ENCODE measurements at places on chromosomes 2 and 18. TPM values are rescaled to one million over a fixed set of nuclear protein-coding genes. Genes with fewer than 3 reads are reported as not detected.
A peak's percentile ranks its signal among the peaks of the same experiment; 100 is the strongest.

- no peak for DNase-seq
Observed at GRCh38 chr2:148602885-148603561, 41.5 kb upstream of the EPC2 start.

DNA sequence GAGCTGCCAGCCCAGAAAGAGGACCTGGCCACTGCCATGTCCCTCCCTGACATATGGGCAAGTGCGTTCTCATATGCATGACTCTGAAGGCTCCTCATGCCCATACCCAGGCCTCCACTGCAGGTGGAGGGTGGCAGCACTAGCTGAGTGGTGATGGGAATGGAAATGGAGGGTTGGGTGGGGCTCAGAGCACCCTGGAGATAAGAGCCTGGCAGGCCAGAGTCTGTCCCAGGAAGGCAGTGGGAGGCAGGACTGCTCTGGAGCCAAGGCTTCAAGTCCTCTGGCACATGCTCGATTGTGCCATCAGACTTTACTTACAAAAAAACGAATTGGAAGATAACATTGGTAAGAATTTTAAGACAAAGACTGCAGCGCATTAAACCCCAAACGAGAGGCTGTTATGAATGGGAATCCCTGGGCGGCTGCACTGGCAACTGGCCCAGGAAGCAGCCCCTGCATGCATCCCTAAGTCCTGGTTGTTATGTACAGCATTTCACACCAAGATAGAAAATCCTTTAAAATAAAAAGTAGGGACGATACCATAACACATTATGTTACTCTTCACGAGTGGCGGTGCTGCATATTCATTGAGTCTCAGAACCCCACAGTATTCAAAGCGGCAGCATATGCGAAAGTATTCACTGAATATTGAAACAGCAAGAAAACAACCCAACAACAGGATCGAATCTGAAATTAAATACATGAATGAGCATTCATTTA, 81.7 kb upstream of the FAM98A start:
- no peak for DNase-seq

The ANKRD30BL gene
- not detected for total RNA-seq

DNA sequence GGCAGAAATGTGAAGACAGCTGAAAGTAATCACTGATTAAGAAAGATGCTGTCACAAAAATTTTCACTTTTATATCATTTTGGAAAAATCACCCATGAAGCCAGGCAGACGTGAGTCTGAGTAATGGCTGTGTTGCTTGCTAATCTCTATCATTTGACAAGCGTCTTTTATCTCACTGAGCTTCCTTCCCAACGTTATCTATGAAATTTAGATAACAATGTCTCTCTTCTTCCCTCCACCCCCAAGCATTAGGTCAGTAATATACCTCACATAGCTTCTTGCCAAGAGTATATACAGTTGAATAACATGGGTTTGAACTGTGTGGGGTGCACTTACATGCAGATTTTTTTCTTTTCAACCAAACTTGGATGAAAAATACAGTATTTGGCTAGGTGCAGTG, 388.6 kb upstream of the NRXN1 start:
- peak; percentile 8 for DNase-seq

The SLC8A1 gene
- 33.5 TPM for total RNA-seq

- DNase-seq: no peak
Observed at GRCh38 chr2:120265006-120265405, 12.4 kb downstream of the RALB start.

DNA sequence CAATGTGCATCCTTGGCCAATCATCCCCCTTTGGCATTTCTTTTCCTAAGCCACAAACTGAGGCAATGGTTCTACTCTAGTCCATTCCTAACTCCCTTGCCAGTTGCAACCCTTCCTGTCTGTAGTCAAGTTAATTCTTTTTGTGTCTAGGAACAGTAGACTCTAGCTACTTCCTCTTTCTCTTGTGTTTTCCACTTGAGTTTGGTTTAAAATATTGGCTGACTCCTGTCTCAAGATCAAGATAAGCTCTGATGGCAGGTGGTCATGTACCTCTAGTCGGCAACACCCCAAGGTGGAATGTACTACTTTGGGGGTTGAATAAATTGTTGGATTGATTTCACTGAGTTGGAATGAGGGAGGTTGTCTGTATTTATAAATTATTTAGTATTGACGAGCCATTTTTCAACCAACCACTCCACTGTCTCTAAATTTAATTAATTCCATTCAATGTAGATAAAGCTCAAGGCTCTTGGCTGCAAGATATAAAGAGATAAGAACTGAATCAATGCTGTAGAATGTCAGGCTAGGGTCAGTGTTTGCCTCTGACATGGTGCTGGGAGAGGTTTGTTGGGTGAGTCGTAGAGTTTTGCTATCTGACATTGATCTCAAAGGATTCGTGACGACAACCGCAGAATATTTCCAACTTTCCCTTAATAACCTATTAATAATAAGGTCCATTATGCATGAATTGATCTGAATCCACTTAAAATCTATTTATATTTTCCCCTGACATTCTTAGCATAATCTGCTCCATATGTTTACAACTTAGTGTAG, 188.7 kb upstream of the APCDD1 start:
- peak; percentile 19 for DNase-seq

- DNase-seq: no peak
Observed at GRCh38 chr2:16152928-16153753, 212.8 kb downstream of the MYCN start.

- no peak for DNase-seq
Observed at GRCh38 chr2:44638649-44639048, 276.9 kb downstream of the CAMKMT start.

The GALNT3 gene
- 16.4 TPM for total RNA-seq

GRCh38 chr2:28567061-28567471, 71.2 kb downstream of the PLB1 start:
- DNase-seq: no peak

The LIMS2 gene
- total RNA-seq: 73.3 TPM

The GPR39 gene
- total RNA-seq: 4.0 TPM

The KIAA2012 gene
- not detected for total RNA-seq

DNA sequence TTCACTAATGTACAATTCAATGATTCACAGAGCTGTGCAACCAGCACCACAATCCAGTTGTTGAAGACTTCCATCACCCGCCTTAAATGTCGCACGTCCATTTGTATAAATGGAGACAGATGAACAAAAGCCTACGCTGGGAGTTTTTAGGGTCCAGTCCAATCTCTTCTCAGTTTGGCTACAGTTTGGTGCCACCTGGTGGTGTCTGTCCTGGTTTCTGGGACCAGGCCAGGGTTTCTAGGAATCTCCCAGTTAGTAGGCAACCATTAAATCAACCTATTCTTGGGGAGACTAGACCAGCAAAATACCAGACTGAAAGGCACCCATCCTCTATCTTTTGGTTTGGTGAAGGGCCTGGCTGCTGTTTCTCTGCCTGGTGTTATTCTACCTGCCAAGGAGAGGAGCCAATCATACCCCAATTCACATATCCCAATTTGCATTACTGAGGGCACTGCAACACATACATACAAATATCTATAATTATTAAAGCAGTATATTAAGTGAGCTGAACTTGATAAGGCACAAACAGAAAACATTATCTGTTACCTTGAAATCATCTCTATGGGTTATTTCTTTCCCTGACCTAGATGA, 3.2 kb upstream of the DDX1 start:
- DNase-seq: peak; percentile 33

- DNase-seq: no peak
Observed at GRCh38 chr2:118698564-118698963, 148.9 kb downstream of the EN1 start.

DNA sequence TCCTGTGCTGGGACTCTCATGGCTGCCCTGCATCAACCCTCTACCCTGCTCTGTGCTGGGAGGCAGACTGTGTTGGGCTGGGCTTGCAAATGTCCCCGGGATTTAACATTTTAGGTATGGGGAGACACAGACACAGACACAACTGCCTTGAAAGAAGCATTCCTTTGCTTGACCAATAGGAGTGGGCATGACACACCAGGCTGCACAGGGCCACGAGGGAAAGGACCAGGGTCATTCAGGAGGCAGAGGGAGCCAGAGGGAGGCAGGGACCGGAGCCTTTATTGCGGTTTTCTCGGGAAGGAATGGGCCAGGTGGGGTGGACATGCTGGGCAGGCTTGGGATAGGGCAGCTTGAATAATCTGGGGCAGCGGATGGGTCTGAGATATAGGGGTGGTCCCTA, 238.7 kb upstream of the COPS8 start:
- no peak for DNase-seq

The CCDC102B gene
- total RNA-seq: 10.2 TPM

The ANO7 gene
- total RNA-seq: 5.8 TPM

DNA sequence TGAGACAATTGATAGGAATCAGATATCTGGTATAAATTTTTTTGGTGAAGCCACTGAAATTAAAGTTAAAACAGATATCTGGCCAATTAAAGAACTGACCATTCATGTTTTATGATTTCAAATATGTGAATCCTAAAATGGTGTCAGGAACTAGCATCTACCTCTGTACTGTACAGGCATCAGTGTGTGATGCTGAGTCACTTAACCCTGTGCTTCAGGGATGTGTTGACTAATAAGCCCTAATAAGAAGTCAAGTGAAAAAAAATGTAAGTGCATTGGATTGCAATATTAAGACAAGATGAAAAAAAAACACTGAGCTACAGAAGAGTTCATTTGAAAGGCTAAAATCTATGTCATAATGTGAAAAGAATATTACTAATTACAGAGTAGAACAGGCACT, 9.1 kb upstream of the UNC80 start:
- no peak for DNase-seq

DNA sequence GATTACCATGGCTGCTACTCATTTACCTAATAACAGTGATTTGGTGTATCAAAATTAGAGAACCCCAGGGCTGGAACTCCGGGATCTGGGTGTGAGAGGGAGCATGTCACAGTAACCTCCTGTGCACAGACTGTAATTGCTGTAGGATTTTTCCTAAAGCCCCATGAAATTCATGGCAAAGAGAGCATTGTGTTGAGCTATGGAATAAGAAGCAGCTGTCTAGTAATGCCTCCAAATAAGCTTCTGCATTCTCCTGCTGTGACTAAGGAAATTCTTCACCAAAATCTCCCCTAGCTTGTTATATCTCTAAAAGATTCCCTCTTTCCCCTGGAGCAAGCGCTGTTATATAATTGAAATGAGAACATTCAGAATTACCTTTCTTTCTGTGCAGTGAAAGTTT, 158.1 kb upstream of the SPATS2L start:
- no peak for DNase-seq

The DSG2 gene
- 168 TPM for total RNA-seq

DNA sequence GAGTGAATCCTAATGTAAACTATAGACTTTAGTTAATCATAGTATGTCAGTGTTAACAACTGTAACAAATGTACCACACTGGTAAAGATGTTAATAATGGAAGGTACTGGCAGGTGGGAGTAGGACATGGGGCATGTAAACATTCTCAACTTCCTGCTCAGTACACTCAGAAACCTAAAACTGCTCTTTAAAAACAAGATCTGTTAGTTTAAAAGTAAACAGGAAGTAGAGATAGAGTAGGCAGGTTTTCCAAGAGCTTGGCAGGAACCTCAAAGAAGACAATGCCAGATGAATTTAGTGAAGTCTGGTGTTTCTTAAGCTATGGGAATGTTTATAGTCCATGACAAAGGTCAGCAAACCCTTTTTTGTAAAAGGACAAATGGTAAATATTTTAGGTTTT, 46.6 kb downstream of the CCDC138 start:
- no peak for DNase-seq

DNA sequence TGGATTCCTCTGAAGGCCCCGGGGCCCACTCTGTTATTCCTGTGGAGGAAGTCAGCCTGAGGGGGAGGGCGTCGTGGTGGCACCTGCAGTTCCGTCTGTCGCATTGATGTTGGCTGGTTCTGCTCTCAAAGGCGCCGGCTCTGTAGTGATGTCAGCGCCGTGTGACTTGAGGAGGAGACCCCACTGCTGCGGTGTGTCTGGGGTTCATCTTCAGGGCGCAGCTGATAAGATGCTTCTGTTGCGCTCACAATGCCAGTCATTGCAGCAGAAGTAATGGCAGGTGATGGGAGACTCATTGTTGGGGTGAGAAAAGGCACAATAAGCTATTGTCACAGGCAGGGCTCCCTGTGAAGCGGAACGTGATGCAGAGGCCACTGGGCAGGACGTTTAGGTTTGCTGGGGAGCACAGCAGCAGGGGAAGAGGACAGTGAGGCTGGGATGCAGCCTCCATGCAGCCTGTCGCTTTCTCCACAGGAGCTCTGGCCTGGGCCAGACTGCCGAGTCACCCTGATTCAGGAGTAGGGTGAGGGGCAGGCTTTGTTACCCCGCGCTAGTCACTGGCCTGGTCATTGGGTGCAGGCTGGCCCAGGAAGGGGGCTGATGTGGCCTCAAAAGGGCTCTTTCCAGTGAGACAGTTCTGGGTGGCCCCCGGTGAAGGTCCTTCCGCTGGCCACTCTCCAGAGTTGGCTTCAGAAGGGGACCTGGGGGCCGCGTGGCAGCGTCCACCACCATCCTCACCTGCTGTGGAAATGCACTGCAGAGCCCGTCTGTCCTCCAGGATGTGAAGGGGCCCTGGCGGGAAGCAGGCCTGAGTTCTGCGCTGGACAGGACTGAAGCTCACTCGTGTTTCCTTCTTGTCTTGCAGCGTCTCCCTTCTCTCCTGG, 42.9 kb downstream of the SH3BP4 start:
- DNase-seq: no peak

GRCh38 chr2:120236791-120237190, 13.6 kb upstream of the TMEM185B start:
- DNase-seq: no peak

GRCh38 chr18:62877411-62878221, 162.3 kb downstream of the PHLPP1 start:
- DNase-seq: peak; percentile 83

DNA sequence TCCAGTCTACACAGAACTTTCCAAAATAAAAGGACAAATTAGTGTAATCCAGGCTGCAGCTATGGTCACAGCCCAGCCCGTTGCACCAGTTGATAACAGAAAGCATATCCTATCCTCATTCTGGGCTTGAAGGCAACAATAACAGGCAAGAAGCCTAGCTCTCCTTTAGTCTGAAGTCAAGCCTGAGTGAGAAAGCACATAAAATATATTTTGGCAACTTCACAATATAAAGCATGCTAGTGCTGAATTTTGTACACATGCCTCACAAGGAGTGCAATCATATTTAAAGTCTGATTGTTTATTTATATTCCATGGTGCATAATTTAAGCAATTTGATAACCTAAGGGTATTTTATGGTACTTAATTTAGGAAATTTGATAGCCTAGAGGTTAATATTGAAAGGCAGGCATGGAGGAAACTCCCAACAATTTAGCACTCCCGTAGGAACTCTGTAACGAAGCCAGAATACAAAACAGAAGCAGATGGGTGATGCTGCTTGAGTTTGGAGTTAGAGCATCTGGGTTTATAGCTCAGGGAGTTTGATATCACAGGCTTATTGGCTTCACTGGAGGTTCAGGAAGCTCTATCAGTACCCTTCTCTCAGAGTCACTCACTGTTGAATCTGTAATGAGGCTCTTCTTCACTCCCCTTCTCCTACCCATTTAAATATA, 1199.1 kb upstream of the GYPC start:
- no peak for DNase-seq

- DNase-seq: no peak
Observed at GRCh38 chr18:23922939-23923338, 91.6 kb upstream of the TTC39C start.

DNA sequence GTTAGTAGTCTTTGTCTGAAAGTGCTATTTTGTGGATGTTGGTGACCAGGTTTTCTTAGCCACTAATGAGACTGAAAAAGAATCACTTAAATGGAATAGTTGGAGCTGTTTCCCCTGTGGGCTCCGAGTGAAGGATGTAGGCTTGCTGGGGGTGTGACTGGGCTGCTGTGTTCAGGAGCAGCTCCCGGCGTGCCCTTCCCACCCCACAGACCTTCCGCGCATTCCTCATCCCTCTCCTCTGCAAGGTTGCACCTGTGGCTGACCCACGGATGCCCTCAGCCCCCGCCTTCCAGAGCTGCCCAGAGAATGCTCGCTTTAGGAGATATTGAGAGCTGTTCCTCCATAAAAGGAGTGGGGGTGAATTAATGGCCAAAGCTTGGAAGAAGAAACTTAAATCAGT, 174.3 kb downstream of the LDLRAD4 start:
- DNase-seq: no peak
